Frontal cortex (tissue), 4 donors: ENCODE measurements at places on chromosomes 13 and 19. TPM values are rescaled to one million over a fixed set of nuclear protein-coding genes. Genes with fewer than 3 reads are reported as not detected.

DNA sequence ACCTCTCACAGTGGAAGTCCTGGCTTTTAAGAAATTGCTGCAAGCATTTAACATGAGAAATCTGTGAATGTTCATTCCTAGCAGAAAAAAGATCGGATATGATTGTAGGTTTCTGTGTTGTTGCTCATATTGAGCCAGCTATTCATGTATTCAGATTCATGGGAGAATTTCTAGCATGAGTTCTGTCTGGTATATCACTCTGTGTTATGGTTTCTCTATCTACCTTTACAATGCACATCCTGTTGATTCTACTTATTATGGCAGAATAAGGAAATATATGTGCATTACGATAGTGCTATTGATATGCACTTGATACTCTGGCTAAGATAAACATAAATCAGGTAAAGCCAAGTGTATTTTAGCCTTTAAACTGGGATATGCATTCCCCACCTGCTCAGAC, 138.2 kb downstream of the KCNRG start:
- no peak for DNase-seq

Gene SWSAP1
- 0.82 TPM for total RNA-seq

DNA sequence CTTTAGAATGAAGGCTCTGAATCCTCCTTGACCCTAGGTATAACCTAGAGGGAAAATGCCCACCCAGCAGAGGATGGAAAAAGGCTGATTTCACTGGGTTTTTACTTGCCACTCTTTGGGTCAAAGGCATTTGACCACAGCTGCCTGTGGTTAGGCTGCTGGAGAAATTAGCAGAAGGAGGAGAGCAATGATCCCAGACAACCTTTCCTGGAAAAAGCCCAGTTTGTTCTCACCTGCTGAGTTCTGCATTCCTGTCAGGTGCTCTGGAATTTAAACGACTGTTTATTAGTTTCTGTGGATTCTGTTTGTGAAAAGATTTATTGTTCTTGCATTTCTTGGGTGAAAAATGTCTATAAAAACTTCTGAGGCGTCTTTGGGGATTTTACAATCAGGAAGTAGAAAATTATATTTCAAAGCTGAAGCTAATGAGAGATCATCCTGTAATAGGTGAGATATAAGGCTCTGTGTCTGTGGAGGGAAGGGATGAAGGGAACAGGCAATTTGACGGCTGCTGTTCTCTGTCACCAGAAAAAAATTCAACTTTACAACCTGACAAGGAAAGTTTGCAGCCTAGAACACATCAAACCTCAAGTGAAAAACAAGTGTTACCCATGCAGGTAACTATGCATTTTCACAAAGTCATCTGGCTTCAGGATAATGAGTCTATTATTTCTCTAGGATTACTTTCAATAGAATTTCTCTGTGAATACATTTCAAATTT, 519.7 kb downstream of the DIAPH3 start:
- DNase-seq = no peak

Gene SIAH3
- total RNA-seq = 8.2 TPM

Gene CAMSAP3
- total RNA-seq = 16.3 TPM

- DNase-seq = no peak
Measured at GRCh38 chr13:111120422-111120821, 5.3 kb downstream of the ARHGEF7 start.

DNA sequence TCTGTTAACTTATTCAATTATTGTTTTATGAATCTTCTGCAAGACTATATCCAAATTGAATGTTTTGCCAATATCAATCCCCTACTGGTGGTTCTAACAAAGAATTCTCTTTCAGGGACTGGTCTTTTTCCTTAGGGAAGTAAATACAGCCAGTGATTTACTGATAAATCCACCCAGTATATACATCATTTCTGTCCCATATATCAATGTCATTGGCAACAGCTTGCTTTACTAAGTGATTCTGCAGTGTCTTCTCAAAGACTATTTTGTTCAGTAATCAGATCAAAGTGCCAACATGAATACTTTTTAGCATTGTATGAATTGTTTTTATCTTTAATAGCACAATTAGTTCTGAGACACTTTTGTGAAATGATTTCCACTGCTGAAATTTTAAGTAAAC, 114.0 kb upstream of the OBI1 start:
- DNase-seq = no peak

Gene PSG2
- total RNA-seq = not detected

Gene POU2F2
- total RNA-seq = 2.9 TPM

DNA sequence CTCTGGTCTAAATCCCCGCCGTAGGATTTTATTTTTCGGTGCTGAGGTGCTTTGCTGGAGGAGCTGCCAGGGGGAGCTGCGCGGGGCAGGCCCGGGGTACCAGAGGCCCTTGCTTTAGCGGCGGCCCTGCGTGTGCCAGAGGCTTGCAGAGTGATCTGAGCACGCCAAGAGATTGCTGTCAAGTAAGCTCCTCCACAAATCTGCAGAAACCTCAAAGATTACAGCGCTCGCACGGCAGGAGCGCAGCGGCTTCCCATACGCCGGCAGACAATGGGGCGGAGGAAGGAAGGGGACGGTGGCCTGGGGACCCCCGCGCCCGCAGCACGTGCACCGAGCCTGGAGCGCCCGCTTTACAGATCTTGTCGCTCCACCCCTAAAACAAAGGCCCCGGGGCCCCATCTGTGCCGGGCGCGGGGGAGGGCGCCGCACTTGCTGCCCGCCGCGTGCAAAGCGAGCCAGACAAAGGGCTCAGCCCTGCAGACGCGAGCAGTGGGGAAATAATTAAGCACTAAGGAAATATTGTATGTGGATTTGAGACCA, 9.1 kb upstream of the C19orf12 start:
- DNase-seq = no peak

DNA sequence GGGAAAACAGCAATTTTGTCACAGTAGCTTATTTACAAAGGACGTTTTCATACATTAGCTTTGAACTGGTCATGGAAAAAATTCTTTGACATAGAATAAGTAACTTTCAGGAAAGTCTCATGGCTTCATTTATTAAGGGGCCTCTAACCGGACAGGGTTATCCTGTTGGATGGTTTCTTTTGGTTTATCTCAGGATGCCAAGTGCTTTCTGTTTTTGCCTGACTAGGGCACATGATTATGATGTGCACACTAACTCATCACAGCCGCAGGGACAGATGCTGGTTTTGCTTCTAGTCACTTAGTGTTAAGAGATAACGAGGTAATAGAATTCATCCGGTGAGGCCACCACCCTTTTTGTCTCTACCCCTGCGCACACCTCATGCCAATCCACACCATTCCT, 53.0 kb downstream of the TGDS start:
- no peak for DNase-seq

- DNase-seq = no peak
Measured at GRCh38 chr19:5260381-5260967, 80.1 kb downstream of the PTPRS start.

DNA sequence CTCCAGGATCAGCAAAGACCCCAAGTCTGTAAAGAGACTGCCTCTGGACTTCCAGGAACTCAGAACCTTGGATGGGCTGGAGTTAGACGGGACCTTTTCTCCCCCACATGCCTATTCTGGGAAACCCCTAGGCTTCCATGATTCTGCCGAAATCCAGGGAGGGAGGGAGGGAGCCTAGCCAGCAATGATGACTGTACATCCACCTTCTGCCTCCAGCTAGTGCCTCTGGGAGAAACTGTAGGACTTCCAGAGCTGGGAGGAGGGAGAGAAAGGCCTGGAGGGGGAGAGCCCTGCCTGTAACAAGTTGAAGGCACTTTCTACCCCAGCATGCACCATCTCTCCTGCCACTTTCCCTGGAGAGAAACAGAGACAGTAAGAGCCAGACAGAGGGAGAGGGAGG, 6.0 kb upstream of the HAS1 start:
- no peak for DNase-seq

Gene BRCA2
- total RNA-seq = 1.6 TPM

- no peak for DNase-seq
Measured at GRCh38 chr13:64633948-64634347, 2596.2 kb downstream of the PCDH9 start.
